ENCODE measurements at places on chromosomes 4 and X.

DNA sequence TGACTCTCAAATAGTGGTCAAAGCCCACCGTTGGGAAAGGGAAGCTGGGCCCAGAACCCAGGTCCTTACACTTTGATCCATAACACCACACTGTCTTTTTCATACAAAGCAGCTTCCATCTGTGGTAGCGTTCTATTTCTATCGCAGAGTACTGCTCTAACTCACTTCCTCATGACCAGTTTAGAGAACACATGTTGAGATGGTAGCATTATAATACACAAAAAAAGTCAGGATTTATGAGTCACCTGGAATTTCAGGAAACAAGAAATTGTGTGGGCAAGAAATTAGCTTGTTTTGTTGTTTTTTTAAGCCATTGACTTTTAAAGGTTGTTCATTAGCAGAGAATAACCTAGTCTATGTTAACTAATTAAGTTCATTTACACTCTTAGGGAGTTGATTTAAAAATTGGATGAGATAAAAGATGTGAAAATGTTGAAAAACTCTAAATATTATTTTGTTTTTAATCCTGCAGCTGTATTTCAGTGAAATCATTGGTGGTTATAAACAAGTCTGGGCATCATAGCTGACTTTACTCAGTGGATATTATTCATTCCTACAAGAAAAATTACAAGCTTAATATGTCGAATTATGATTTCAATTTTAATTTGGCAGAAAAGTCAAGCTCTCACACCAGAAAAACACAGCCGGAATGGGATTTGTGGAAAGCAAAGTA, 1011.1 kb upstream of the HS3ST1 start:
- DNase-seq: no peak

DNA sequence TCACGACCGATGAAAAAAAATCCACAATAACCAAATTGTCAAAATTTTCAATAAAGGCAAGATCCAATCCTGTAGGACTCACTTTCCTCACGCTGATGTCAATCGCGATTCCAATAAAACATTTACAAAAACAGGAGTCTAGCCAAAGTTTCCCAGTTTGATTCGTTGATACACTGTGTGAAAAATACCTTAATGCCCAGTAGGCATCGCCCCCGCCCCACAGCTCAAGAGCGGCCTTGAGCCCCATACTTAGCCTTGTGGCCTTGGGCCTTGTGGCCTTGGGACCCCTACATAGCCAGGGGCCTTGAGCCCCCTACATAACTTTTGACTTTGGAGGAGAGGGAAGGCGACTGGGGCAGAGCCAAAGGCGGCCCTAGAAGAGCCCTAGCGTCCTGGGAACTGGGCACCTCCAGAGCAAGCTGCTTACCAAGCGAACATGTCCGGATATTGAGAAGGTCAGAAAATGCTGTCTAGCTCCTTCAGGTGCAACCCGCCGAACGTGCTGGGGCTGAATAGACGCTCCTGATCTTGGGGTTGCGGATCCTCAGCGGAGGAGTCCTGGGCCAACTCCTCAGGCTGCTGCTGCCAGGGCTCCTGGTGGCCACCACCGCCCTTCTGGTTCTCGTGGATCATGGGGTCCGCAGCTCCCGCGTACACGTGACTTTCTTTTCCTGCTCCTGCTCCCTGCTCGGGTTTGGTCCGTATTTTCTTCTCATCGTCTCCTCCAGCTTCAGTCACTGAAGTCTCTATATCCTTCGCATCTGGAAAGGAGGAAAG, 62.9 kb downstream of the RHOXF2B start:
- DNase-seq: no peak

GRCh38 chrX:155070038-155070437, 898 bp downstream of the CMC4 start:
- no peak for DNase-seq

GRCh38 chrX:149762696-149763614, 10.9 kb upstream of the HSFX1 start:
- DNase-seq: no peak

GRCh38 chr4:138859254-138859653, 156.3 kb upstream of the NOCT start:
- no peak for DNase-seq

GRCh38 chr4:142556048-142556447, 290.1 kb downstream of the INPP4B start:
- DNase-seq: no peak

- DNase-seq: no peak
Observed at GRCh38 chr4:186934244-186934643, 210.6 kb upstream of the FAT1 start.

DNA sequence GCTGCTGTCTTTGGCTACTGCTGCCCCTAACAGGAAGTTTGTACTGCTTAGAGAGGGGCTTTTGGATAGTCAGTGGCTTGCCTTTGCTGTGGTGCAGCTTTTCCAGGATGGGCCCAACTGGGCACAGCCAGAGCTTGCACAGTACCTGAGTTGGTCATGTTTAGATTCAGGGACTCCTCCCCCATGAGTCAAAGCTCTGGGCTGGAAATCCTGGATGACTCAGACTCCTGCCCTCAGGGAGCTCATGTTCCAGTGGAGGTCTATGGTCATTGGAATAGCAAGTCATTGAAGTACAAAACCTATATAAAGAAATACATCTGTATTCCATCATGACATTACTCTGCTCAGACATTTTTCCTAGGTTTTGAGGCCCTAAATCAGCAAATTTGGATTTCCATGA, 66.7 kb upstream of the PJA1 start:
- DNase-seq: no peak

GRCh38 chr4:81314897-81315470, 100.0 kb upstream of the PRKG2 start:
- DNase-seq: no peak

- no peak for DNase-seq
Observed at GRCh38 chrX:71098302-71098701, 2.7 kb downstream of the FOXO4 start.

- DNase-seq: no peak
Observed at GRCh38 chrX:100328351-100328750, 81.7 kb downstream of the PCDH19 start.

GRCh38 chr4:168710353-168710946, 213.6 kb downstream of the PALLD start:
- DNase-seq: no peak

- DNase-seq: no peak
Observed at GRCh38 chr4:100933628-100934027, 413.7 kb downstream of the PPP3CA start.

DNA sequence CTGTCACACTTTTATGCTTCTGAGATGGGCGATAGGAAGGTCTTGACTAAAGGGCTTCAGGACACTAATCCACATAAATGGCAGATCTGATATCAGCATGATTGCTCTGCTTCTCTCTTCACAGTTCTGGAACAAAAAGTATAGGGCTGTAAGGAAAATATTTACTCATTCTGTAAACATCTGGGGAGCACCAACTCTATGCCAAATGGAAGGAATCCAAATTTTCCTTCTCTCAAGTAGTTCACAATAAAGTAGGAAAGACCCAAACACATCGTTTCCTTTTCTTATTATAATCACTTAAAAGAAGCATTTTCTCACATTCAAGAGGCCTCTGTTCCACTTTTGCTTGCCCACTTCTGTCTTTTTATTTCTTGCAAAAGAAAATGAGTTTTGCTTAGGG, 45.9 kb upstream of the F9 start:
- no peak for DNase-seq

GRCh38 chr4:155966731-155967395, 13.2 kb upstream of the CTSO start:
- no peak for DNase-seq

DNA sequence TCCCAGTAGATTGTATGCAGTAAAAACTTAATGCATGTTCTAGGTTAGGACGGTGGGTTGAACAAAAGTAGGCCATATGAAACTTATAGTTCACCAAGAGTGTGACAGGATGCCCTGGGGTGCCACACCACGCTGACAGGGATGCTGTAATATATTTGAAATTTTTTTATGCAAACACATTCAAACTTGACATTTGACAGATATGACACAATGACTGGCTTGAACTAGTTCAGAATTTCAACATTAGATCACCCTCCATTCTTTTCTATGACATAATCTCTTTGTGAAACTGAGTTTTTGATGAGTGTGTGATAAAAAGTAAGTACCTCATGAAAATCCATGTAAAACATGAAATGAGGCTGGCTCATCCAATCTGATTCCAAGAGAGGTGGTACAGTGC, 198.4 kb downstream of the PALLD start:
- no peak for DNase-seq

GRCh38 chrX:153408221-153408721, 3.0 kb upstream of the ZFP92 start:
- DNase-seq: no peak

GRCh38 chr4:99438405-99438780, 3.3 kb upstream of the ADH7 start:
- no peak for DNase-seq

DNA sequence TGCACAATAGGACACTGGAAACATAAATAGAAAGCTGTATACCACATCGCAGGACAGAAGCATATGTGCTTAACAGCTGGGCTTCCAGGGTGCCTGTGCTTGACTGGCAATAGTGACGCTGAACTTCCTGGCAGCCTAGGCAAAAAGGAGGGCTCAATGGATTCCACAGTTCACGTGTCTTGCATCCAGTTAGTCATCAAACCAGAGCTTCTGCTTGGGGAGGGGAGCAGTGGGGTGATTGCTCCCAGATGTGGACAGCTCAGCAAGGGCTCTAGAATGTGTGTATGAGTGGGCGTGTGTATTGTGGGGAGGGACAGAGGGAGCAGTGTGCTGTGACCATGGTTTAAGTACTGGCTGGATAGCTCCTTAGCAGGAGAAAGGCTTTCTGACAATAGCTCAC, 2.3 kb downstream of the PRRG3 start:
- no peak for DNase-seq

DNA sequence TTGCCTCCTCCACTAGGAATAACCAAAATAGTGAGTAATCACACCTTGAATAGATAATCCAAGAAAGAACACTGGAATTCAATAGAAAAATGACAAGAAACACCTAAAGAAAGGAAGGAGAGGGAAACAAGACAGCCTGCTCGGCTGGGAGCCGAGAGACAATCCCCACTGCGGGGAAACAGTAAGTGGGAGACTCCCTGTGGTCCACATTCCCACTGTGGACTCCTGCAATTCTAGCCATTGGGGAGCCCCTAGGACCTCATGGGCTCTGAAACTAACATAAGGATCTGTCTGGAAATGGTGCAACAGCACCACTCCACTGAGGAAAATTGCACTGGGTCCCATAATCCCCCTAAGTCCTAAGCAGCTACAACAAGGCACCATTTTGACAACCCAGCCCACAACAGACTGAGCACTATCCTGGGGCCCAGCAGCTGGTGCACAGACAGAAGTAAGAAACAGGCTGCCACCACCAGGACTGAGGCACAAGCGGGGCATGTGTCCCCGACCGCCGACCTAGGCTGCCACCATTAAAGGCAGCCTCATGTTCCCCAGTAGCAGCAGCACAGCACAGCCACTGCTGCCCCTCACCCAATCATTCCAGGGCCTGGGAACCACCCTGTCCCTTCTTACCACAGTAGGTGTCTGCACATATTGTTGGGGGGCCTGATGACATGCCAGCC, 14.2 kb downstream of the LRBA start:
- no peak for DNase-seq

GRCh38 chr4:37779896-37780295, 46.6 kb upstream of the PGM2 start:
- no peak for DNase-seq
